Activated CD4-positive, alpha-beta T cell treated with anti-CD3 and anti-CD28 coated beads for 36 hours (primary cell): ENCODE measurements at places on chromosomes 11 and 22. TPM values are rescaled to one million over a fixed set of nuclear protein-coding genes. Genes with fewer than 3 reads are reported as not detected.
A peak's percentile ranks its signal among the peaks of the same experiment; 100 is the strongest.

SHANK2 gene
- not detected for total RNA-seq

SCGB1C1 gene
- not detected for total RNA-seq

PKP3 gene
- total RNA-seq: 0.18 TPM

SCN4B gene
- total RNA-seq: 0.27 TPM

PCF11 gene
- 55.3 TPM for total RNA-seq

TIMP3 gene
- not detected for total RNA-seq

GNG3 gene
- not detected for total RNA-seq

SEPTIN3 gene
- total RNA-seq: 1.8 TPM

ZNF214 gene
- not detected for total RNA-seq

SLC22A6 gene
- total RNA-seq: not detected

RPL3 gene
- 2,519 TPM for total RNA-seq

MMP3 gene
- not detected for total RNA-seq

SLC43A3 gene
- total RNA-seq: 268 TPM

DNA sequence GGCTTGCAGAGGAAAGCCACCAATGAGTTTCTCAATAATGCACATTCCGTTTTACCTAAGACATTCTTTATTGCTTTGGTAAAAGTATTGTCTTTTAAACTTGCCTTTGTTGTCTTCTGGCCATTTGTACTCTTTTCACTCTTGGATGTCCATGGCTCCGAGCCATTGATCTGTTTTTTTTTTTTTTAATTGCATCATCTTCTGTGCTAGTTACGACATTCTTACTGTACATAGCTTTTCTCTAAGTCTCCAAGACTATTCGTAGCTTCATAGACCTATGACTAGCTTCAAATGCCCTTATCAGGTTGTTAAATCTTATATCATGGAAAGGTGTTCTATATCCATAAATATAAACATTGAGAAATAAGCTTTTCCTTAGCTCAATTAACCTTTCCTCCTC lies 1522.6 kb downstream of the FAM181B start:
- no peak for DNase-seq

DNA sequence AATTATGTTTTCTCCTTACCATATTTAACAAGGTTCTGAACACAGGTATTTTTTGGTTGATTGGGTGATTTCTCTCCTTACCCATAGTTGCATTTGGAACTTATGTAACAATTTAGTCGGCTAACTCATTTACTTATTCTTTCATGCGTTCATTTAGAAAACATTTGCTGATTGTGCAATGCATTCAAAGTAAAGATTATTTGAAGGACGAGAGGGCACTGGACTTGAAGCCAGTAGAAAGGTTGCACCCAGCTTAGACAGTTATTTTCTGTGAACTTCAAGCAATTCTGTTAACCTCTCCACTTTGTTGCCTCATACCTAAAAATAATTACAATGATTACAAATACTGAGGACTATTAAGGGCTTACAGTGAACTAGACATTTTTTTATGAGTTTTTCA lies 769.6 kb downstream of the LRRC4C start:
- DNase-seq: no peak

DNA sequence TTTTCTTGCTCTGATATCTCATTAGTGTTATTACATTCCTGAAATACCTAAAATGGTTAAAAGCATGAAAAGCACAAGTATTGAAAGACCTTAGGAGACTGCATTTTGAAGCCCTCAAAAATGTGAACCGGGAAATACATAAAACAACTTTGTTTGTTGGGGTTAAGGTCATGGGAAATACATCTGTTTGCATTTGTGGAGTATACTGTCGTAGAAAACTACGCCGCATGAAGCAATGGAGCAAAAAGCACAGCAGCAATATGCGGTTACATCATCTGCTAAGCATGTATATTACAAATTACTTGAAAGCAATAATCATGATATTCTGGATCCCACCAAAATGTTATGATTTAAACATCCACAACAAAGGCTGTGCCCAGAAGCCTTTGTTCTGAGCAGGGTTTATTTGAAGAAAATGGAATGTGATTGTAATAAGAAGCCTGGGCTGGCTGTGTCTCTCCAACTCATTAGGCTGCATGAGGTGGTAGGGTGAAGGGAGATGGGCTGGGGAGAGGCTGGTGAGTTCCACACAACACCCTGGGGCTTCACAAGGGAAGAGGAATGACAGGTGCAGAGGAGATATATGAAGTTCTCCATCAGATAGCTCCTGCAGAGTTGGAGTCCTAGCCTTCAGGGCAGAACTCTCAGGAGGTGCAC lies 64.7 kb upstream of the LIN7C start:
- no peak for DNase-seq

DNA sequence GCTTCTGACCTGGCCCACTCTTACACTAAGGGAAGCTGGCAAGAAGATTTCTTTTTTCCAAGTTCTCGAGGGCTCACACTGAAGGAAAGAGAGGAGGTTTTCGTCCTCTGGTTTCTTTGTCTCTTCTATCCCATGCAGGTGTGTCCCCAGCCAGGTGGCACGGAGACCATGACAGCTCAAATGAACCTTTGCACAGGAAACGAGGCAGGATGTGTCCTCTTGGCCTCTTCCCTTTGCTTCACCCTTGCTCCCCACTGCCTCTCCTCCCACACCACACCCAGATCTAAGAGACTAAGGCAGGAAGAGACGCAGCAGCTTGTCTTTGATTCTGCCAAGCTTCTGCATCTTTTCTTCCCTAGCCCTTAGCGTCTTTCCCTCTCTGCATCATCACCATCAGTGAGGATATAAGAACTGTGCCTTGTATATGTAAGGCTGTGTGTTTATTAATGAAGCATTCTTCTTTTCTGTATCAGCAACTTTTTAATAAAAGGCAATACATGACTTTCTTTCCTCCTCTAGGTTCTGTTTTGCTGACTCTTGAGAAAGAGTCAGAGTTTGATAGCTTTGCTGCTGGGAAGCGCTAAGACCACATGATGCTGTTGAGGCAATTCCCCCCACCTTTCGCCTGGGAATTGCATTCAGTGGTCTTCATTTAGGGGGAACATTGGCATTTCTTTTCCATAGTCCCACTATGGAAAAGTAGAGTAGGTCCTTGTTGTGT lies 56.0 kb upstream of the PARVA start:
- DNase-seq: peak; percentile 10

DNA sequence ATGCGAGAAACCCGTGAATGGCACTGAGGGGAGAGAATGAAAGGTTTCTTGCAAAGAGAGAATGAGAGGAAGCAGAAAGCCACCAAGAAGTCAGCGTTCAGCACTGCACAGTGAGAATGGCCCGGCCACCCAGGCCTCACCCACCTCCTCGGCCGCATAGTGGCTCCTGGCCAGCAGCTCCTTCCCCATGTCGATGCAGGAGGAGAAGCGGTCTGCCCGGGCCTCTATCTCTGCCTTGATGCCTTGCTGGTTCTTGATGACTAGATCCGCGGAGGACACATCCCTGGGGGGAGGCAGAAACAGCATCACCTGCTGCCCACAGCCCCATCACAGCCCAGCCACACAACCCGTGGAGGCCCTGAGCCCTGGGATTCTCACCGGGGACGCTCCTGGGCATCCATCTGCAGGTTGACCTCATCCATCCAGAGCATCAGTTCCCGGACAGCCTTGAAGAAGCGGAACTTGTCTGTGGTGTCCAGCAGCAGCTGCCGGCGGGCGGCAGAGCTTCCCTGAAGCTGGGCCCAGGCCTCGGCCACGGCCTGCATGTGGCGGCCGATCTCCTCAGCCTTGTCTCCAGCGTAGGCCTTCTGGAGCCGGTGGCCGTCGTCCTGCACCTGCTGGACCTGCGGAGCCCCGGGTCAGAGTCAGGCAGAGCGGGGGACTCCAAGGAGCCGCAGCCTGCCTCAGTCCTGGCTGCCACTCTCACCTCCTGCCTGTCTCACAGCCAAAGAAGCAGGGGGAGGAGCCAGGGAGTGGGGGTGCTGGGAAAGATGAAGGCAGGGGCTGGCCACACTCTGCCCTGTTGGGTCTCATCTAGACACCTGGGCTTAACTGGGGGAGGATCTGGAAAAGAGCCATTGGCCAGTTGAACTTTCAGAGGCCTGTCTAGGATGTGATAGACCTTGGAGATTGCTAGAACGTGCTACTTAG lies 12.2 kb upstream of the RBM4B start:
- no peak for DNase-seq

GRCh38 chr11:125542709-125543108 lies 26.6 kb upstream of the EI24 start:
- no peak for DNase-seq

DNA sequence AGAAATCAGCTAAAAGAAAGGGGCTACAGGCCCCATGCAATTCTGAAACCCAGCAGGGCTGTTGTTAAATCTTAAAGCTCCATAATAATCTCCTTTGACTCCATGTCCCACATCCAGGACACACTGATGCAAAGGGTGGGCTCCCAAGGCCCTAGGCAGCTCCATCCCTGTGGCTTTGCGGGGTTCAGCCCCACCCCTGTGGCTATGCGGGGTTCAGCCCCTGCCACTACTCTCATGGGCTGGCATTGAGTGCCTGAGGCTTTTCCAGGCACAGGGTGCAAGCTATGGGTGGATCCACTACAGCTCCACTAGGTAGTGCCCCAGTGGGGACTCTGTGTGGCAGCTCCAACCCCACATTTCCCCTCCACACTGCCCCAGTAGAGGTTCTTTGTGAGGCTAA lies 8.7 kb upstream of the ZNF280A start:
- no peak for DNase-seq

GRCh38 chr11:34364102-34364501 lies 6.3 kb upstream of the ABTB2 start:
- DNase-seq: no peak

DNA sequence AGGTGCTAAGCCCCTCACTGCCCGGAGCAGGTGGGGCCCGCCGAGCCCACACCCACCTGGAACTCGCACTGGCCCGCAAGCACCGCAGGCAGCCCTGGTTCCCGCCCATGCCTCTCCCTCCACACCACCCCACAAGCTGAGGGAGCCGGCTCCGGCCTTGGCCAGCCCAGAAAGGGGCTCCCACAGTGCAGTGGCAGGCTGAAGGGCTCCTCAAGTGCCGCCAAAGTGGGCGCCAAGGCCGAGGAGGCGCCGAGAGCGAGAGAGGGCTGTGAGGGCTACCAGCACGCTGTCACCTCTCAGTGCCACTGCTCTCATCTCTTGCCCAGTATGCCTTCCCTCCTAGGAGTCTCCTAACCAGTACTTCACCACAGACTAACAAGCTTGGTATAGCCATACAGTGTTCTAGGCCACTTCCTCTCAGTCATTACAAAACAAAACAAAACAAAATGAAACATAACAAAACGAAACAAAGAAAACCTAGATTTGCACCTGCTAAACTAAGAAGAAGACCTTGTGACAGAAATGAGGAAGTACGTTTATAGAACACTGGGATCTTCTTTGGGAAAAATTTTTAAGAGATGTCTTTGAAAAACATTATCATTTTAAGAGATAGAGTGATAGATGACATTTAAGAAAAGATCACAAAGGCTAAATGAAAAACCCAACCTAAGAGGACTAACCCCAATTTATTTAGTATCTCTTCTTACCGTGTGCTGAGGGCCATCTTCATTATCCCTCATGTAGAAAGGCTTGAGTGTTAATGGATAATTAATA lies 47.7 kb upstream of the GAB2 start:
- peak; percentile 44 for DNase-seq

- no peak for DNase-seq
Observed at GRCh38 chr11:133263332-133263731, 269.0 kb downstream of the OPCML start.

DNA sequence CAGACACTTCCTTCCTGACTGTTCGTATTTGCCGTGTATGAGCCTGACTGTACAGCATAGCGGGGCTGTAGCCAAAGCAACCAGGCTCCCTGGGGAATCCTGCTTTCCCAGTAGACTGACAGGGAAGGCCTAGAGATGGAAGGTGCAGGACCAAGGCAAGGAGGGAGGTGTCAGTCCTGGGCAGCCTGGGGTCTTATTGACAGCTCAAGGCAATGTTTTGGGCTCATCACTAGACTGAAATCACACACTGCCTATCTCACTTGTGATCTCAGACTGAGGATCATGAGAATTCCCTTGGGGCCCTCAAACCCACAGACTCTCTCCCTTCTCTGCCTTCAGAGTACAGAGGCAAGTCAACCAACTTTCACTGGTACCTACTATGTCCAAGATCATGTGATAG lies 346.8 kb upstream of the NARS2 start:
- no peak for DNase-seq

- DNase-seq: peak; percentile 14
Observed at GRCh38 chr11:73597336-73597955, 466 bp downstream of the FAM168A start.

GRCh38 chr11:61507012-61507768 lies 1.4 kb upstream of the LRRC10B start:
- DNase-seq: no peak

- DNase-seq: no peak
Observed at GRCh38 chr11:102007567-102008437, 39.4 kb upstream of the CFAP300 start.

- DNase-seq: no peak
Observed at GRCh38 chr11:86240164-86240563, 4.4 kb upstream of the EED start.

- no peak for DNase-seq
Observed at GRCh38 chr11:95242091-95242844, 11.3 kb upstream of the SESN3 start.

DNA sequence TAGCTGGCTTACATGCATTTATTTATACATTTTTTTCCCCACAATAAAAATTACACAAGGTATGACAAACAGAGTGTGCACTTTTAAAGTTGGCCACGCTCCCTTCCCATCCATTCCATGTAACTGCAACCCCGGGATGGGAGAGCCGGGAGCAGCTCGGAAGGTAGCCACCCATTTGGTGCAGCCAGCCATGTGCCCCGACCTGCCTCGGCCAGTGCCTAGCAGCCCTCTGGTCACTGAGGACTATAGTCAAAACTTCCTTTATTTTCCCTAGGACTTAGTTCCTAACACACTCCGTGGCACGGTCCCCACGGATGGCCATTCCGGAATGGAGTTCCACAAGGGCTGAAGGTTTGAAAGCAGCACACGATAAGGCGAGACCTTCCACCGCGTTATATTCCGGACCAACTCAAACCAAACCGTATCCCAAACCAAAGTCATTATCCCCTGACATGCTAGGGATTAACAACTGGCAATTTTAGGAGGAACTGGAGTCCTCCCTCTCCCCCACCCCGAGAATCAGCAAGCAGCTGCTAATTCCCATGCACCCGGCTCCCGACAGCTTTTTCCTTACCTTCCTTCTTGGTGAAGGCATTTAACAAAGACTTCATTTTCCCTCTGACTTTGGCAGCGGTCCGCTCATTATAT lies 426.4 kb downstream of the SHANK2 start:
- DNase-seq: no peak

- DNase-seq: no peak
Observed at GRCh38 chr11:64373598-64373974, 14.6 kb downstream of the RPS6KA4 start.

- DNase-seq: peak; percentile 77
Observed at GRCh38 chr11:19903620-19904069, 191.0 kb downstream of the NAV2 start.

DNA sequence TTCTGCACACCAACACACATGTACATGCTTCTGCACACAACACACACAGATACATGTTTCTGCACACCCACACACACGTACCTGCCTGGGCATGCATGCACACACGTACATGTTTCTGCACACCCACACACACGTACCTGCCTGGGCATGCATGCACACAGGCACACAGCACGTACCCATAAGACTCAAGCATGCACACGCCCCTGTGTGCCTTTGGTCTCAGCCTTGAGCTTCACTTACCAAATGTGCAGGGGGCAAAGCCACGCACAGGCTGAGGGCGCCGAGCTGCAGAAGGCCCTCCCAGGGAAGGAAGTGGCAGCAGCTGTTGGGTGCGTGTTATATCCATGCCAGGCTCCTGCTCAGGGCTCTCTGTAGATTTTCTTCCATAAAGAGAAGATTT lies 34.7 kb upstream of the SMIM38 start:
- DNase-seq: no peak

- no peak for DNase-seq
Observed at GRCh38 chr22:39028281-39028680, 7.4 kb downstream of the APOBEC3D start.
